ENCODE measurements at places on chromosomes 7 and 10. TPM values are rescaled to one million over a fixed set of nuclear protein-coding genes. Genes with fewer than 3 reads are reported as not detected.

The CLRN3 gene
- total RNA-seq, result not detected

The ARMC3 gene
- 0.21 TPM for total RNA-seq

The UTF1 gene
- total RNA-seq, result not detected

The TBXAS1 gene
- 1.2 TPM for total RNA-seq

The MKX gene
- 30.1 TPM for total RNA-seq

The ADRA2A gene
- 3.8 TPM for total RNA-seq

The AUTS2 gene
- total RNA-seq, result 9.3 TPM

The CALN1 gene
- total RNA-seq, result 0.05 TPM

The FKBP6 gene
- 0.58 TPM for total RNA-seq

The PPP1R3C gene
- total RNA-seq, result 10.8 TPM

The FEZF1 gene
- 0.11 TPM for total RNA-seq

The ACHE gene
- 19.8 TPM for total RNA-seq

The CLCN1 gene
- not detected for total RNA-seq

The EPHA1 gene
- 3.8 TPM for total RNA-seq

The C10orf67 gene
- not detected for total RNA-seq

The EBLN1 gene
- 1.6 TPM for total RNA-seq

The FAM25A gene
- total RNA-seq, result not detected

The LBX1 gene
- 1.5 TPM for total RNA-seq

The SLC18A3 gene
- 12.1 TPM for total RNA-seq

The FANK1 gene
- total RNA-seq, result 4.9 TPM

The GLRX3 gene
- 68.9 TPM for total RNA-seq

The LDB3 gene
- total RNA-seq, result 0.59 TPM

The SPDYE5 gene
- total RNA-seq, result 0.92 TPM

The LIPN gene
- total RNA-seq, result not detected

The ATOH7 gene
- total RNA-seq, result 0.46 TPM

The LSM8 gene
- 52.5 TPM for total RNA-seq

The AOAH gene
- 0.60 TPM for total RNA-seq

The HOXA6 gene
- total RNA-seq, result 4.4 TPM

The XRCC2 gene
- total RNA-seq, result 9.9 TPM

The PRLHR gene
- 0.21 TPM for total RNA-seq

The STAG3 gene
- total RNA-seq, result 9.8 TPM

The MKI67 gene
- total RNA-seq, result 38.2 TPM

The ADAM8 gene
- total RNA-seq, result 1.5 TPM

The TCAF2 gene
- 0.35 TPM for total RNA-seq

The MMD2 gene
- 0.05 TPM for total RNA-seq

The ANKRD22 gene
- total RNA-seq, result not detected

The FAM221A gene
- 8.4 TPM for total RNA-seq

The BMPER gene
- 3.5 TPM for total RNA-seq

The PRRT4 gene
- total RNA-seq, result 0.61 TPM

The TAS2R41 gene
- not detected for total RNA-seq

The PPP1R9A gene
- 24.7 TPM for total RNA-seq

The EIF5AL1 gene
- 0.78 TPM for total RNA-seq

The CELF2 gene
- 14.5 TPM for total RNA-seq

The DNAJC12 gene
- total RNA-seq, result 54.3 TPM

Measured in motor neuron (in vitro differentiated cells).